HuH-7.5 (cell line): ENCODE measurements at places on chromosomes 3 and 15.

- DNase-seq, result no peak
Measured at GRCh38 chr3:161599697-161600096, 103.1 kb downstream of the OTOL1 start.

DNA sequence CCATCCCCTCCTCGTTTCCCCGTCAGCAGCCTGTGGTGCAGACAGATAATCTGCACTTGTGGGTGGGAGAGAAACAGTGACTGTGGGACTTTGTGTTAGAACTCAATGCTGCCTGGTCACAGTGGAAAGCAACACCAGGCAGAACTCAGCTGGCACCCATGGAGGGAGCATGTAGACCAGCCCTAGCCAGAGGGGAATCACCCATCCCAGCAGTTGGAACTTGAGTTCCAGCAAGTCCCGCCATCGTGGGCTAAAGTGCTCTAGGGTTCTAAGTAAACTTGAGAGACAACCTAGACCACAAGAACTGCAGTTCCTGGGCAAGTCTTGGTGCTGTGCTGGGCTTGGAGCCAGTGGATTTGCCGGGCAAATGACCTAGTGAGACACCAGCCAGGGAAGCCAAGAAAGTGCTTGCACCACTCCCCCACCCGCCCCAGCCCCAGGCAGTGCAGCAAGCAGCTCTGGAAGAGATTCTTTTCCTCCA, 24.4 kb downstream of the ISG20 start:
- no peak for DNase-seq

GRCh38 chr15:89299896-89300295, 34.7 kb downstream of the POLG start:
- no peak for DNase-seq

- DNase-seq, result no peak
Measured at GRCh38 chr3:132325634-132326033, 8.4 kb downstream of the ACP3 start.

DNA sequence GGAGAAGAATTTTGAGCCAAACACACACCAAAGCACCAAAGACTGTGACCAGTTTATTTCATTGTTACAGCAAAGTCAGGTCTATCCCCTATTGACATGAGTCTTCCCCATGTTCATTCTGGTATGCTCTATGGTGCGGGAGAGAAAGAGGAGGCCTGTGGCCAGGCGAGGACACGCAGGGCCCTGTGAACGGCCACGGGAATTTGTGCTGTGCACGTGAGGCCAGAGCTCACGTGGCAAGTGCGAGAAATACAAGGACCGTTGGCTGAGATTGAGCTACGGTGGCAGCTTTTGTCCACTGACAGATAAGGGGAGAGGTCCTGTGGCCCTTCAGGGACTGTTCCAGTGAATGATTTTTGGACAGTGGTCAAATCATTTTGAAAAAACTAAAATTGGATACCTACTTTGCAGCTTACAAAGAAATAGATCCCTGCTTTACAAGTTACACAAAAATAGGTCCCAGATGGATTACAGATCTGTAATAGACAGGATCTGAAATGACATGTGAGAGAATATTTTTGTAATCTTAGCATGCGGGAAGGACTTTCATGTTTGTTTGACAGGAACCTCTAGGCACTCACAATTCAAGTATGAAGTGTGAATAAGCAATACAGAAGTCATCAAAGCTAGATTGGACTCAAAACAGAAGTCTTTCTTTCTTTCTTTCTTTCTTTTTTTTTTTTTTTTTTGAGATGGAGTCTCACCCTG, 9.2 kb downstream of the ZSCAN2 start:
- no peak for DNase-seq

DNA sequence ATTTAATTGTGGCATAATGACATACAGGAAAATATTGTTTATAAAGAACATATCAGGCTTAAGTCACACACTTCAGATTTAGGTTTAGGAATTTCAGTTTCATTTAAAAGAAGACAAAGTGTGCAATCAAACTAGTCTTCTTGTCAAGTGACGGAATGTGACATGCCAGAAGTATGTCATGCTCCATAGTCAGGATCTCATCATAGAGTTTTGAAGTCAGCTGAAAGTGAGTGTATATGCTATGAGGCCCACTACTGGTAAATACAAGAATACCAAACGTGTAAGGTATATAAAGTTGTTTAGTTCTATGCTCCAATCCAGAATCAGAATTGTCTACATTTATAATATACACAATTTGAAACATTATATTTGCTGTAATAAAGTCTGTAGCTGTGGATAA, 988.4 kb downstream of the TBL1XR1 start:
- no peak for DNase-seq

DNA sequence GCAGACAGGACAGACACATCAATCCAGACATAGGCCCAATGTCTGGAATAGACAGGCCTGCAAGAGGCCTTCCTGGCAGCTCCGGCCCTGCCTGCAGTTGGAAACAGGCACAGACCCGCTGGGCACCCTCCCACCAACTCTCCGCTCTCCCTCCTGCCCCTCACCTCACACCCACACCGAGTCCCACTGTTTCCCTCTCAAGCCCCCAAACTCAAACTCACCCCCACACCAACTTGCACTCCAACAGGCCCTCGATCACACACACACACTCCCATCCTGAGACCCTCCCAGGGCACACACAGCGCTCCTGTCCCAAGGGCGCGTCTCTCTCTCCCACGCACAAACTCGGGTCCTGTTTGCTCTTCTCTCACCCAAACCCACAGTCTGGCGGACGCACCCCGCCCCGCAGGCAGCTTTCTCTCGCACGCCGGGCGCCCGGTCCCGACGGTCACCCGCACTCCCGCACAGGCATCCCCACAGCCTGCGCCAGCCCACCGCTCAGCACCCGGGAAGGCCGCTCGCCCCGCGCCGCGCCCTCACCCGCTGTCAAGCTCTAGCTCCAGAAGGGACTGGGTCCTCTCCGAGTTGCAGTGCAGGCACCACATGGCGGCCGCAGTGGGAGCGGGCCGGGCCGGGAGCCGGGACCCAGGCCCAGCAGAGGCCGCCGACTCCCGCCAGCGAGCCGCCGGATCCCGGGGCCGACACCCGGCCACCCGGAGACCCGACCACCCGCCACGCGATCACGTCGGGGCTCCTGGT, 106.2 kb downstream of the IQSEC1 start:
- DNase-seq, result peak; percentile 77

- DNase-seq, result no peak
Measured at GRCh38 chr3:106850437-106850836, 526.8 kb upstream of the CCDC54 start.

DNA sequence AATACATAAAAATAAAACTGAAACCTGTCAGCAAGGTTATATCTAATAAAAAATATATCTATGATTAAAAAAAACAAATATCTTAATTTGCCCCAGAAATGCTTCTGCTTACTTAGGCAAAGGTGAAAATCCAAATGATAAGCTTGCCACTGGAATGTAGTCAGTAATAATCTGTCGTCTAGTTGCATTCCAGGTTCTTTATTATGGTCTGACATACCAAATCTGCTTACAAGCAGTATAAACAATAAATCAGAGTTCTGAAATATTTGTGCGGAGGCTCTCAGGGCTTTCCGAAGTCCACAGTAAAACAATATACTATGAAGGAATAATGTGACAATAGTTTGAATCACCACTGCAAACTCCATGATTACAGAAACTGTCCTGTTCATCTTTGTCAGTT, 1133.5 kb downstream of the ROBO1 start:
- no peak for DNase-seq

- no peak for DNase-seq
Measured at GRCh38 chr3:105906345-105906744, 37.5 kb upstream of the CBLB start.

- no peak for DNase-seq
Measured at GRCh38 chr3:9468460-9468859, 71.0 kb downstream of the SETD5 start.

GRCh38 chr3:129313665-129314385, 35.2 kb downstream of the HMCES start:
- DNase-seq, result peak; percentile 40

GRCh38 chr3:133627789-133628188, 34.0 kb downstream of the TOPBP1 start:
- no peak for DNase-seq

GRCh38 chr3:124788254-124788745, 58.0 kb downstream of the UMPS start:
- DNase-seq, result no peak

DNA sequence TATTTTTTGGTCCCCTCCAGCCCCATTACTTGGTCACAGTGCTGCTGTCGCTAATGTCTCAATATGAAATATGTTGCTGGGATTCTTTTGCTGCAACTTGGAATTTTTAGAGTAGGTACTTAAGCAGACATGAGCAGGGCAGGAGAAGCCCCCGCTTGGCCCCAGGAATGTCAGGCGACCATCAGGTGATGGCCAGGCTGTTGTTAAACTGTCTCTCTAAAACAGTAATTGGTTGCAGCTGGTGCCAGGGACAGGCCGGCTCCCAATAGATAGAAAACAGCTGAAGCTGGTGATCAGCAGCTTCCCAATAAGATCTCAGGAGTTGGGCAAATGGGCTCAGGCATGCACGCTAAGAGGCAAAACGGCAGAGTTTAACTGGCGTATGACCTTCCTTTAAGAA, 329.9 kb upstream of the TBL1XR1 start:
- DNase-seq, result no peak

- DNase-seq, result no peak
Measured at GRCh38 chr15:40918146-40918798, 10.9 kb upstream of the DLL4 start.

DNA sequence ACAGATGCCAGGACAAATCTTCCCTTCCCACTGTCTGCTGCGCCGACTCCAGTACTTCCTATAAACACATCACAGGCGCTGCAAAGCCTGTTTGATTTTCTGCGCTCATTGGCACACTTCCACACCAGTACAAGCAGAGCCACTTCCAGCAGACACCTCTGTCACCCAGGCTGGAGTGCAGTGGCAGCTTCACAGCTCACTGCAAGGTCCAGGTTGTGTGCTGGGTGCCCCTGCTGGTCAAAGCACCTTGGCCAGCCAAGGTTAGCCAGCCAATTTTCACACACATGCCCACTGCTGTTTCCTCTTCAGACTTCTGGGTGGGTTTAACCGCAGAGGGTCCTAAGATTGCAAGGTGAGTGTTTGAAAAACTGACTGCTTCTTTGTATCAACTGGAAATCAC, 4.9 kb downstream of the CHDH start:
- DNase-seq, result no peak

- no peak for DNase-seq
Measured at GRCh38 chr15:91679447-91679846, 174.1 kb upstream of the SLCO3A1 start.

DNA sequence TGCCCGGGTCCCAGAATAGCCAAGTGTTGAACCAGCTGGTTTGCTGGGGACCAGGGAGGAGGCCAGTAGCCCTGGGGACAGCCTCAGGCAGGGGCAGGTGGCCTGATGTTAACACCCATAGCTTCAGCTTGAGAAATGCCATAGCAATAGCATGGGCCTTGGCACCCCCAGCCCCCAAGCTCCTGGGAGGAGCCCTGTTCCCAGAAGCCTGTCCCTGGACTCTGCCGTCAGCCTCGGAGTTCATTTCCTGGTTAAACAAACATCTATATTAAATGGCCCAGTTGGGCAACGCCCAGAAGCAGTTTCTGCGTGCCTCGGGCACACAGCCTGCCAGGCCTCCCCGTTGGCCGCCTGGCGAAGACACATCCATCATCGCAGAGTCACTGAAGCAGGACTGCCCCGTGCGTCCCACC, 58.2 kb downstream of the FGD5 start:
- DNase-seq, result no peak

- DNase-seq, result no peak
Measured at GRCh38 chr15:71629781-71630474, 180.4 kb upstream of the NR2E3 start.

DNA sequence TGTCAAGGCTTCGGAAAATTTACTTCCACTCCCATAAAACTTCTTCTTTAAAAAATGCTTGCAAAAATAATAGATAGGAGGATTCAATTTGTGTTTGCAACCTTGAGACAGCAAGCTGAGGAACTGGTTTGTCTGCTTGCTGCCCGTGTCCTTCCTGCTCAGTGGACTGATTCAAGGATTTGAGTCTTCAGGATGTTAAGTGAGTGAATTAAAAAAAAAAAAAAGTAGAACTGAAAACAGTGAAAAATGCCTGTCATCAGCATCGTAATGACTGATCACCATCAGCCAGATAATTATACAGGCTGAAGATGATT, 453.7 kb downstream of the FGF12 start:
- DNase-seq, result no peak

GRCh38 chr3:141444586-141445285, 42.1 kb upstream of the RASA2 start:
- DNase-seq, result no peak

DNA sequence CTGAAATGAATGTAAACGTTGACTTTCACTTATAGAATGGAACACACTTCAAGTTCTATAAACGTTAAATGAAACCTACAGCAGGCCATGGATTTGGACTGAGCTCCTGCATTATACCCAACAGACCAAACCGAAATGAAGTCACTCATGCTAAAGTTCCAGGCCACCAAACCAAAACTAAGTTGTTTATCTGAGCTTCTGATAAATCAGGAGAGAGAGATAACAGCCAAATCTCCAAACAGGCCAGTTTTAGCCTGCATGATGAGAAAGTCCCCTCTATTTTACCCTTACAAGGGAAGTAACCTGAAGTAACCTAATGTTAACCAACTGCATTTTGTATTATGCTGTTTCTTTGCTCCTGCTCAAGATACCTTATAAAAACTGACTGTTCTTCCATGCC, 44.5 kb downstream of the DCUN1D1 start:
- DNase-seq, result no peak

- DNase-seq, result no peak
Measured at GRCh38 chr3:125318167-125318865, 56.8 kb downstream of the ZNF148 start.

DNA sequence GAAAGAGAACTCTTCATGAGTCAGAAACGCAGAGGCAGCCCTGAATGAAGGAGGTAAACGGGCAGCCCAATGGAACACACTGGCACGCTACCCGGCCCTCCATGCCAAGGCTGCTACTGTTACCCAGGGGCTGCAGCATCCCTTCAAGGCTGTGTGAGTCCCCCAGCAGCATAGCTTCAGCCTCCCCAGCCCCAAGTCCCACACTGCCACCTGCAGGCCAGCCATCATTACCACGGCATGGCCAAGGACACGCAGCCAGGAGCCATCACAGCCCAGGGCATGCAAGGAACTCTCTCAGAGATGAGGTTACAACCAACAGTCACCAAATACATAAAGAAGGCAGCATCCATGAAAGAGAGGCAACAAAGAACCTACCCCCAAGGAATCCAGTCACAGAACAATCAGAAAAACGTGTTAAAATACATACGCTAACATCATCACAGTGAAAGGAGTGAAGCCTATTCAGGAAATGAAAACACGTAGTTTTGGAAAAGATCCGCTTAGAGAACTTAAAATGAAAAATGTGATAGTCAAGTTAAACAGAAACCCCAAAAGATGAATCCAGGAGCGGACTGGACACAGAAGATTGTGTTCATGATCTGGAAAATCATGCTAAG, 22.4 kb downstream of the PLA2G4F start:
- DNase-seq, result no peak

DNA sequence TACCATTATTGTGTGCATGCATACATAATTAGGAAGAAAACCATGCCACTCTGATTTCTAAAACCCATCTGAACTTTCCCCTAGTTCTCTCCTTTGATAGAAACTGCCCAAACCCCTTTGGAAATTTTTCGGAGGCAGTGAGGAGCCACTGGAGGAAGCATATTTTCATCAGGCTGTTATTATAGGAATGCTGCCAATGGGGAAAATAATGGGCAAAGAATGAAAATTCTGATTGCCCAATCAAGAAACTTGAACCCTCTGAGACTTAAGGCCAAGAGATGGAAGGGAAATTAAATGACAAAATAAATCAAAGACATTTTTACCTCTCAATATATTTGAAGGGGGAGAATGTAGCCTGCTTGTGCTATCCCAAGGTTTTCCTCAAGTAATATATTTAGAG, 376.0 kb upstream of the PDZRN3 start:
- DNase-seq, result no peak

GRCh38 chr15:99252326-99252725, 1.0 kb downstream of the LRRC28 start:
- no peak for DNase-seq
